CD4-positive, alpha-beta T cell treated with Interleukin-17A for 1 hour (primary cell): ENCODE measurements at places on chromosomes 3 and 15.

- no peak for DNase-seq
Observed at GRCh38 chr3:118577055-118577777, 457.4 kb downstream of the IGSF11 start.

DNA sequence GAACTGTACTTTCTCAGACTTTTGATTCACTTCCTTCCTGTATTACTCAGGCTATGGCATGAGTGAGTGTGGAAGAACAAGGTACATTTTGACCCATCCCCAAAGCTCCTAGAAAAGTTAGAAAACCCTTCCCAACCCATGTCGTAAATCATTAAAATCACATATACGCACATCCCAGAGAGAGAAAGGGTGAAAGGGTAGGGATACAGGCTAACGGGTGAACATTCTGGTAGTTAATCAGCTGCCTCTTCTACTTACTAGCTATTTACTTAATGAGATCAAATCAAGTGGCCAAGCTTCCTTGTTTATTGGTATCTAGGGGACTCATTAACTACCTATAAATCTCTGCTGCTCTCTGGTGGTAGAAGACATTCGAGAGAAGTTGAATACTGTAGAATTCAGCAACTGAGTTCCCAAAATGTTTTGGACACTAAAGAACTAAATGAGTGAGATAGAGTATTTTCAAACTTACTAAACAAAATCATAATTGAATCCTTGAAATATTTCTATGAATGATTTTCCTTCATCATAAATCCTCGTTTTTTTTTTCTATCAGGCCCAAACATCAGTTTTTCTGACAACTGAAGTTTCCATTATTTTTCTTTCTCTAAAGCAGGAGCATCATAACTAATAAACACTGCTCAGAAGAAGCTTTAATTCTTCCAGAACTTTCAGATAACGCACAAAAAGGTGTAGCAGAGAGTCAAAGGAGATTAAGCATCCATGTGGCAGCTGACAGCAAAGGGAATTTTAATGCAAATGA is 124.2 kb downstream of the IMPG2 start:
- no peak for DNase-seq

DNA sequence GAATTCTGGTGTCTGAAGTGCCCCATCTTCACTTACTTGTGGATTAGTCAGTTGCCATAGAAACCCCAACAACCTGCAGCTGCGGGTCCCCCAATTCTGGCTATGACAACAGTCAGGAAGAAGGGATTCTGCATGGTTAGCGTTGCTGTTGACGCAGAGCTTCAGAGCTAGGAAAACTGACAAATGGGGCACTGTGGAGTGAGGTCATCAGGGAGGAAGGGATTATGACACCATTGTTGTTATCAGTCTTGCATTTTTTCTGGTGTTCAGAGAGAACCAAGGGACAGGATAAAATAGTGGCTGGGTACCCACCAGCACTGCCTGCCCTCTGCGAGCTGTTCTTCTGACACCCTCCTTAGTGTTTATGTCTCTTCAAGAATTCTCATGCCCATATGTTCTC is 367.7 kb upstream of the ARRDC4 start:
- no peak for DNase-seq

DNA sequence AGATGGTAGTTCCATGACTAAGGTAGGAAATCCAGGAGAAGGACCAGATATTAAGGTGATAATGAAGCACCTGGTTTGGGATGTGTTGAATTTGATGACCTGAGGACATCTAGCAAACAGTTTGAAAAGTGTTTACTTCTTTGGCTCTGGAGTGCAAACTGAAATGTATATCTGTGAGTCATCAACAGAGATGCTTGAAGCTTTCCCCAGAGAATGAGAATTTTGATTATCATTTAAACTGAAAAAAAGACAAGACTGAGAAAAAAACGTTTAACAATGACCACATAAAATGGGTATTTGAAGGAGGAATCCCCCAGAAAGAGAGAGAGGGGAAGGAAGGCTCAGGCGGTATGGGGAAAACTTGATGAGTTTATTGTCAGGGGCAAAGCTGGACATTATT is 20.7 kb upstream of the GSK3B start:
- no peak for DNase-seq

DNA sequence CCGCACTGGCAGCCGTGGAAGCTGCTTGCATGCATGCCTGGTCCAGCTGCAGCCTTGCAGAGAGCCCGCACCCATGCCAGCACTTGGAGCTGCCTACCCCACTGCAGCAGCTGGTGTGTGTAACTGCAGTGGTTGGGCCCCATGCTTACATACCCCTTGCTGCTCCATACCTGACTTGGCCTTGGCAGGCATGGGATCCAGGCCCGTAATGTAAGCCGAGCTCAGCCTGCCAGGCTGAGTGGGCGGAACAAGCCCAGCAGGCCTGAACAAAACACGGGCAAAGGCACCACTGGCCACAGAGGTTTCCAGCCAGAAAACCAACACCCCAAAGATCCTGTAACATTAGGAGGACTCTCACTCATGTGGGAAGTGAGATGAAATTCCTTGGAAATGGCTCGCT is 48.3 kb downstream of the SLC6A20 start:
- no peak for DNase-seq

DNA sequence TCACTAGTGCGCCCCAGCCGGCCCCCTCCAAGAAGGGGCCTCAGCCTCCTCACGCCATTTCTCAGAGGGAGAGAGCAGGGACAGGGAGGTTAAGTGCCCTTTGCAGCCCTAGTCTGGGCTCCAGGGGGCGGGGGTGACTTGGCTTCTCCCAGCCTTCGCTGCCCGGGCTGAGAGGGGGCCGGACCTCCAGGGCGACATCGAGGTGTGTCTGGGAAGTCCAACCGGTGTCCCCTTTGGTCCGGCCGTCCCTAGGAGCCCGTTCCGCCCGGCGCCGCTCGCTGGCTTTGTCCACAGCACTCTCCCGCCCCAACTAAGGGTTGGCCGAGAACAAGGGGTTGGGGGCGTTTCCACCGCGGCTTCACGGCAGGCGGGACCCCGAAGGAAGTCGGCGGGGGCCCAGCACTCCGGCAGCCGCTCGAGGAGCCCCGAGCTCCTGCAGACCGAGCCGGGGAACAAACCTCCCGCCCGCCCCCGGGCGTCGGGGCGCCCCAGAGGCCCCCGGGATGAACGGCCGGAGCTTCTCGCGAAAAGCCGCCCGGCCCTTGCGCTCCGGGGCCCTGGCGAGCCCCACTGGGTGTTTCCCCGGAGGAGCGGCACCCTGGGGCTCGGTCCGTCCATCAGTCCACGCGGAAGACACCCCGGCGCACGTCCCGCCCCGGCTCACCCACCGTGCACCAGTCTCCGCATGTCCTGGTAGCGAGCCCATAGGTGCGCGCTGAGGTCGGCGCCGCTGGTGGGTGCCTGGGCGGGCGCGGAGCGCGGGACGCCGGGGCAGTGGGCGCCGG is 627 bp downstream of the NT5DC2 start:
- peak; percentile 28 for DNase-seq

GRCh38 chr3:146682171-146682570 is 77.0 kb upstream of the PLSCR5 start:
- no peak for DNase-seq
